ENCODE measurements at places on chromosomes 2 and 18.
A peak's percentile ranks its signal among the peaks of the same experiment; 100 is the strongest.

GRCh38 chr2:86223140-86223926 is 24.1 kb downstream of the MRPL35 start:
- DNase-seq: no peak

DNA sequence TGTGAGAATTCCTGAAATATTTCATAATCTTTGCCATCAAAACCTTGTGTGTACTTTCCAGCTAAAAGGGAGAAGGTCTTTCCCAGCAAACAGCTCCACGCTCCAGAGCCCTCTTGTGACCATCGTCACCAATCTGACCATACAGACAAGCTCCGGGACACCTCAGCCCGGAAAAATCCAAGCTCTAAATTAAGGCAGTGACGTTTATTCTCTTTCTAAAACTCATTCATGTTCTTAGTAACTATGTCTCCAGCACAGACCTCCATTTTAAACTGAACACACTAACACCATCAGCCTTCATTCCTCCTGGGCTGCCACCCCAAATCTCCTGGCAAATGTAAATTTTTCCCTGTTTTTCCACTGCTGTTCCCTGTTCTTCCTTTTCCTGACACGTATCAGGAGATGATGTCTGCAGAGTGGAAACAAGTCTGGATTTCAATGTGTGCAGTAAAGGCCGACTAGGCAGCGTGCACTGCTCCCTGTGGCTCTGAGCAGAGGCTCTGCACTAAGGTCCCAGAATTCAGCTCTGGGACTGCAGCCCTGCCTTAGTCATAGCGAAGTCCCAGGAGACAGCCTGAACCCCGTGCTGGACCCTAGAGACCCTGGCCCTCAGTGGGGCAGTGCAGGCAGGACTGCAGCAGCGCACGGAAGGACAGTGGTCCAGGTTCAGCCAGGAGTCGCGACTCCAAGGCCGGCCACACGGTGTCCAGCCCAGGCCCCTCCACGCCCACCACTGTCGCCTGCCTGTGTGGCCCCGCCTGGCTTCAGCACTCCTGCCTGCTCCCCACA is 452.5 kb upstream of the SALL3 start:
- DNase-seq: no peak

DNA sequence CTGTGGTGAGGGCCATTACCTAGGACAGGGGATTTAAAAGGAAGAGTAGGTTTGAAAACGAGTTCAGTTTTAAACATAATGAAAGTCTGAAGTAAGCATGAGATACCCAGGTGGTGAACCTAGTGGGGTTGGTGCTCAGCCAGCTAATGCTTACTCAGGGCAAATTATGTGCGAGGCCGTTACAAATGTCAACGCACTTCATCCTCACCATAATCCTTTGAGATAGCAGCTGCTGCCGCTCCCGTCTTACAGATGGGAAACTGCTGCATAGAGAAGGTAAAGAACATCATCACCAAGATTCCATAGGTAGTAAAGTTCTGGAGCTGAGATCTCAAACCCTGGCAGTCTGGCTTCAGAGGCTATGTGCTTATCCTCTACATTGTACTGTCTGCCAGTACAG is 209.0 kb downstream of the DYM start:
- DNase-seq: no peak

GRCh38 chr2:59296279-59296678 is 1055.2 kb upstream of the FANCL start:
- no peak for DNase-seq

DNA sequence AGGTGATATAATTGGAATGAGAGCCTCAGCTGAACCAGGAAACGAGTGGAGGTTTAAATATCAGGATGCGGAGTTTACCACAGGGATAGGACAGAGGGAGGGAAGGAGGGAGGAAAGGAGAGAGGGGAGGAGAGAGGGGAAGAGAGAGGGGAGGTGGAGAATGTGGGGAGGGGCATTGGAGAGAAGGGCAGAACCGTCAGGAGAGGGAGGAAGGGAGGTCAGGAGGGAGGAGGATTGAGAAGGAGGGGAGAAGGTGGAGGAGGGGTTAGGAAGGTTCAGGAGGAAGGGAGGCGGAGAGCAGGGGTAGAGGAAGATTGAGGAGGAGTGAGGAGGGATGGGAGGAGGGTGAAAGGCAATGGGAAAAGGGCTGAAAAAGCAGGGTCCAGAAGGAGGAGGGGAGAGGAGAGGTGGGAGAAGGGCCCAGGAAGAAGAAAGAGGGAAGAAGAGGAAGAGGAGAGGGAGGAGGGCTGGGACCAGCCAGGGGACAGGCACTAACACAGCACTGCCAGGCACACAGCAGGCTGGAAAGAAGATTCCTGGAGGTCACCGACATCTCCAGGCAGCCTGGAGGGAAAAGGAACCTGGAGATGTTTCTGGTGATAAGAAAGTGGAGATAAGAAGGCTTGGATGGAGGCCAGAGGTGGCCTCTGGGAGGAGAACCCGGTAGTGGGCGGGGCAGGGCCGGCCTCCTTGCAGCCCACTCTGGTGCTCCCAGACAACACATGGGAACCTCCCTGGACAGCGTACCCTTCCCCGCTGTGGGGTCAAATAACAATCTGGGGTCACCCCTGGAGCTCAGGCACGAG is 176.7 kb upstream of the SMAD2 start:
- DNase-seq: no peak

DNA sequence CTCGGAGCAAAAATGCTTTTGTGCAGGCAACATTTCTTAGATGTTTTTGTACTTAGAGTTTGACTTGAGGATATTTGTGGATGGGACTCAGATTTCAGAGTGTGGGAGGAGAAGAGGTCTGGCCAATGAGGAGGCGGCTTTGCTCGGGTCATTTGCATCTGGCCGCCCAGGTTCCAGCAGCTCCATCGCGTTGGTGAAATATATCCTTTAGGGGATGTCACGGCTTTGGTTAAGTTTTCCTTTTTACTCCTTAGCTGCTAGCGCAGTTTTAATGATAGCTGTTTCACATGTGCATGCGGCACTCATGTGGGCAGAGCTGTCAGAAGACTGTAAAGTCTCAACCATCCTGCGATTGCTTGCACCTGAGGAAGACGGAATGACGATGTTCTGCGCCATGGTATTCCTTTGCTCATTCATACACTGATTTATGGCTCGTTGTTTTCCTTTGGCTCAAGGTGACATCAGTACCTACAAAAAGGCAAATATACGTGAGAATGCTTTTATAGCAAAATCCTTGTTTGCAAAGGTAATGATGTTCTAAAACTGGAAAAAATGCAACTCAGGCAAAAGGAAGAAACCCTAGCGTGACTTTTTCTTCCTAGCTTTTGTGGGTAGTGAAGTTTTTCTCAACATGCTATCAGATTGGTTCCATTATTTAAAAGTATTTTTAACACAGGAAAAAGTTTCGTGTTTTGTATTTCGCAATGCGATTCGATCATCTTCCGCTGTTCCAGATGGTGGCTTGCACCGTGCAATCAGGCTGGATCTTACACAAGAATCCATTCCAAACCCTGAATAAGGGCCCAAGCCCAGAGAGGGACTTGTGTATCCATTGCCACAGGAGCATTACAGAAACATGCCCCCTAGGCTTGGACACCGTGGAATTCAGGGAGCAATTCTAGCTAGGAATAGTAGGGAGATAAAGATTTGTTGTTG is 70.5 kb upstream of the ZNF516 start:
- no peak for DNase-seq

DNA sequence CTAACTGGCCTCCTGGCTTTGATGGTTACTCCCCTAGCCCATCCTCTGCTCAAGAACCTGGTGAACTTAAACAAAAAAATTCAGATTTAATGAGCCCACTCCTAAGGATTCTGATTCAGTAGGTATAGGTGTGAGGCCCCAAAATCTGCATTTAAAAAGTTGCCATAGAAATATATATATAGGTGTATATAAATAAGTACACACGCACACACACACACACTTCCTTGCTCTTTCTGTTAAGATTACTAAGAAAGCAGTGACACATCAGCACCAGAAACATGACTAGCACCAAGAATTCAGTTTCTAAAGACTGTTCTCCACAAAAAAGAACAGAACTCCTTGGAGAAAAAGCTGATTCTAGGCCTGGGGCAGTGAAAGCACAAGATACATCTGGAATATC is 17.8 kb downstream of the EML6 start:
- DNase-seq: no peak

DNA sequence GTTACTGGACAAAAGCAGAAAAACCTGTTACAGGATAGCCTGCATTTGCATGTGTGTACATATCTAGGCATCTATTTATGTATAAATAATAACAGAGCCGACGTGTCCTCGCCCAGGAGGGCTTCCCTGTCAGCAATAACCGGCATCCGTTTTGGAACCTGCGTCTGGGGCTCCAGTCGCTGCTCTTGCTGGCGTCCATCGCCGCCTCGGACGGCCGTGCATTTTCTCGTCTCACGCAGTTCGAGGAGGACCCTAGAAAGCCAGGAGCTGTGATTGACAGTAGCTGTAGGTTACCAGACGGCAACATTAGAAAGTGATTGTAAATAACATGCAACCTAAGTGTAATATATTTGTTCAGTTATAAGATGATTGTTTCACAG is 132.6 kb downstream of the NFATC1 start:
- no peak for DNase-seq

DNA sequence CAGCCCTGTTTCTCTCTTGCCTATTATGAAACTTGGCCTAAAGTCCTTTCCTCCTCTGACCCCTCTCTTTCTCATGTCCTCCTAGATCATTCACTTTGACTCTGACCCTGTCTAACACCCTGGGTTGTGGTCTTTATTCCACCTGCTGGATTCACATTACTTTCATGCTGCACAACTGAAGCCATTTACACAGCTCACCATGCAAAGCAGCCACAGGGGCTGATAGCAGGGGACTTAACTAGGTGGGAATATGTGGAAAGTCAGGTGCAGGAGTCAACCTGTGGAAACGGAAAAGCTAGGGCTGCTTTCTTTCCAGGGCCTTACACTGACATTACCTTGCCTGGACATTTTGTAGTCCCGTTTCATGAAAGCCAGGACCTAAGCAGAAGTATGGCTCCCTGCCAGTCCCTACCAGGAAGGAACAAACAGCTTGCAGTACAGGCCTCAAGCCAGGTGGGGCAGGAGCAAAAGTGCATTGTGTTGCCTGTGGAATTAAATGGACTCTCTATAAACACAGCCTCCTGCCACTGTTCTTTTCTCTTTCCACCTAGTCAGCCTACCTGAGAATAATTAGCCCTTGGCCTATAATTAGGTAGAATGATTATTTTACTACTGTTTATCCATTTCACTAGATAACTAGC is 11.8 kb downstream of the MAPRE3 start:
- DNase-seq: no peak

GRCh38 chr2:133171393-133172004 is 396.8 kb downstream of the NCKAP5 start:
- no peak for DNase-seq

GRCh38 chr2:155141418-155141817 is 442.9 kb downstream of the KCNJ3 start:
- no peak for DNase-seq

DNA sequence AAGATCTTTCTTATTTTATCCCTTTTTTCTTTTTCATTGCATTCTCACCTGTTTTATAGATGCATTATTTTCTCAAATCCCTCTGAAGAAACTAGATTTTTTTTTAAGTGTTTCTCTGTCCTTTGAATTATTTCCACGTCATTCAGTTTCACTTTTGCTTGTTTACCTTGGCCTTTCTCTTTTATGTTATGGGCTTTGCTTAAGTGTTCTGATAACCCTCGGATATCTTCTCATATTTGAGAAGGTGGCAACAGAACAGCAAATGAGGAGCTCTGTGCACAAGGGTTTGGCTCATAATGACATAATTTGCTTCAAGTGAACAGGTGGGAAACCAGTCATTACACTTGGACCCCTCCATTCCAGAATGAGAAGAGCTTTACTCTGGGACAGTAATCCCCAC is 111.9 kb downstream of the C1D start:
- DNase-seq: no peak

GRCh38 chr2:42054714-42055430 is 7.1 kb downstream of the PKDCC start:
- DNase-seq: no peak

GRCh38 chr2:143705108-143705707 is 576.0 kb downstream of the ARHGAP15 start:
- no peak for DNase-seq

- no peak for DNase-seq
These were observed 72.7 kb downstream of the DNER start for GRCh38 chr2:229641676-229642075.

DNA sequence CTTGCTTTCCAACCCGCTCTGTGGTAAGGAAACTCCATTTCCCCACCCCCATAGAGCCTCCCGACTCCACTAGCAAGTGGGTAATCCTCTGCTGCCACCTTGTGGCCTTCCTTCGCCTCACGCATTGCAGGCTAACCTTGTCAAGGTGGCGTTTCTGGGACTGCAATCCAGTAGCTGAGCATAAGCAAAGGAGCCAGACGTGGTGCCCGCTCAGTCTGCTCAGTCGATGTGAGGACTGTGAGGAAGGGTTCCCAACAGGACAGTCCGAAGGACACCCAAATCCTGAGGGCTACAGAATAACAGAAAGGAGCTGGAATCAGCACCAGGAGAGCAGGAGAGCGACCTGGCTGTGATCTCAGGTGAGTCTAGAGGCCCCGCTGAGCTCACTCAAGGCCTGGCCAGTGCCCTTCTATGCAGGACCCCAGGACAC is 144.2 kb downstream of the SUCLG1 start:
- DNase-seq: peak; percentile 68

GRCh38 chr2:72155151-72155550 is 7.5 kb upstream of the CYP26B1 start:
- DNase-seq: no peak

GRCh38 chr2:132268977-132269523 is 107.3 kb upstream of the ANKRD30BL start:
- DNase-seq: no peak

- no peak for DNase-seq
These were observed 7.8 kb upstream of the ANXA4 start for GRCh38 chr2:69734035-69734611.

DNA sequence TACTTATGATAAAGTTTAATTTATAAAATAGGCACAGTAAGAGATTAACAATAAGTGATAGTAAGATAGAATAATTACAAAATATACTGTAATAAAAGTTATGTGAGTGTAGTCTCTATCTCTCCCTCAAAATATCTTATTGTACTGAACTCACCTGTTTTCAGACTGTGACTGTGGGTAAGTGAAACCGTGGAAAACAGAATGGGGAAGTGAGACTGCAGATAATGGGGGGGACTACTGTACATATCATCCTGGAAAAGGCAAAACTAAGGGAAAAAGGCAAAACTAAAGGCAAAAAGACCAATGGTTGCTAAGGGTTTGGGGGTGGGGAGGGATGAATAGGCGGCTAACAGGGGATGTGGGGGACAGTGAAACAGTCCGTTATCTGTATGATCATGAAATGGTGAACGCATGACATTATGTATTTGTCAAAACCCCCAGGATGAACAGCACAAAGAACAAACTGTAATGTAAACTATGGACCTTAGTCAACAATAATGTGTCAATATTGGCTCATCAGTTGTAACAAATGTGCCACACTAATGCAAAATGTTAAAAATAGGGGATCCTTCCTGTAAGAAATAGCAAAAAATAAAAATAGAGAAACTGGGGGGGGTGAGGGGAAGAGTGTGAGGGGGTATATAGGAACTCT is 93.8 kb downstream of the EPB41L3 start:
- no peak for DNase-seq

DNA sequence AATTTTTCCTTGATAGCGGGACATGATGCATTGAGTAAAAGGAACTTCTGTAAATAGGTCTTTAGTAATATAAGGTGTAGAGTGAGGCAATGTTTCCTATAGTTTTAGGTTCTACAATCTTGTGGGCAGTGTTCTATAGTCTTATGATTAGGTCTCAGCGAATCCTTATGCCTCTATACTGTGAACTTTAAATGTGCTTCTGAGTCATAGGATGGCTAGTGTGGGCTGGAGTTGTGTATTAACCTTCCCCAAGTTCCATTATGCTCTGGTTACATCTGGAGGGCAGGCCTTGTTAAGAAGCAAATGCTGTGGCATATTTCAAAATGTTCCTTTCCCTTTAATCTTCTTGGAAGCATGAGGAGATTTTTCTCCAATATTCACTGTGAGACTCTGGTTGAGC is 73.5 kb downstream of the ROCK2 start:
- DNase-seq: no peak

Data from activated T-cell treated with anti-CD3 and anti-CD28 coated beads for 48 hours (primary cell).